ENCODE measurements at places on chromosomes 2 and 18.

- DNase-seq = no peak
These were observed 48.5 kb upstream of the DOCK10 start for GRCh38 chr2:225090746-225091145.

GRCh38 chr2:194486326-194486725 lies 1170.7 kb upstream of the SLC39A10 start:
- DNase-seq = no peak

GRCh38 chr18:79817607-79817998 lies 19.9 kb downstream of the KCNG2 start:
- DNase-seq = no peak

DNA sequence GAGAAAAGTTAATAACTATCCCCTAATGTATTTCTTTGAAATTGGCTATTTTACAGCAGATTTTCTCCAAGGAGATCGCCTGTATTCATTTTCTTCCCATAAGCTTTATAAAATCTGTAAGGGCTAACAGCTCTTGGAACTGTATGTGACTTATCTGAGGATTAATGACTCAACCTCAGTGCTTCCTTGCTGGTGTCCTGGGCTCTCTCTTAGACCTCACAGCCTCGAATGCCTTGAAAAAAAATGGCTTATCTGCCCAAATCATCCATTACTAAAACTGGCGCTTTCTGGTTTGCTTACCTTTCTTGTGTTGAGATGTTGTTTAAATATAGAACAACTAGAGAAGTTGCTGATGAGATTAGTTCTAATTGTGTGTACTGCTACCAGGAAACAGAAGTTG lies 713.6 kb downstream of the SLC4A3 start:
- DNase-seq = no peak

DNA sequence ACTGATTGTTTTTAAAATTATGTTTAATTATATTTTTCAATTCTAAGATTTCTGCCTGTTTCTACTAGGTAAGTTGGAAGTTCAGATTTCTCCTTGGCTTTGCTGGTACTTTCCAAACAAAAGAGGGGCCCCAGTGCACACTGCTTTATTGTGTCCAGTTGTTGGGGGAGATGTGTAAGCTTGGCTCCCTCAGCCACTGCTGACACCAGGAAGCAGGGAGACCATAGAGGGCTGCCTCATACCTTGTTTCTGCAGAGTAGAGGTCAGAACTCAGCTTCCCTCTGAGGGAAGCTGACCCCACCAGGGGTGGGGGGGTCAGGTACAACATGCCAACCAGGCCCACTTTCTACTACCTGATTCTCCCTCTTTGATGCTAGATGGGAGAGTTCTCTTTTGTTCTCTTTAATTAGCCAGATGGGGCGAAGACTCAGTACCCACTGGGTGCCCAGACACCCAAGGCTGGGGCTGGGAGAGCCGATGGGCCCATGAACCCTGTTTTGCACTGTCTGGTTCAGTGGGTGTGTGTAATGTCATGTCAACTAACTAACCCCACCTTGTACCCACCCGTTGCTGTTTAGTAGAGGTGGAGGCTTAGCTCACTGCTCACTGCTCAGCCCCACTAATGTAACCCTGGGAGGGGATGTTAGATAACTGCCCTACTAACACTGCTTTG lies 14.7 kb downstream of the BCL2L11 start:
- DNase-seq = no peak

DNA sequence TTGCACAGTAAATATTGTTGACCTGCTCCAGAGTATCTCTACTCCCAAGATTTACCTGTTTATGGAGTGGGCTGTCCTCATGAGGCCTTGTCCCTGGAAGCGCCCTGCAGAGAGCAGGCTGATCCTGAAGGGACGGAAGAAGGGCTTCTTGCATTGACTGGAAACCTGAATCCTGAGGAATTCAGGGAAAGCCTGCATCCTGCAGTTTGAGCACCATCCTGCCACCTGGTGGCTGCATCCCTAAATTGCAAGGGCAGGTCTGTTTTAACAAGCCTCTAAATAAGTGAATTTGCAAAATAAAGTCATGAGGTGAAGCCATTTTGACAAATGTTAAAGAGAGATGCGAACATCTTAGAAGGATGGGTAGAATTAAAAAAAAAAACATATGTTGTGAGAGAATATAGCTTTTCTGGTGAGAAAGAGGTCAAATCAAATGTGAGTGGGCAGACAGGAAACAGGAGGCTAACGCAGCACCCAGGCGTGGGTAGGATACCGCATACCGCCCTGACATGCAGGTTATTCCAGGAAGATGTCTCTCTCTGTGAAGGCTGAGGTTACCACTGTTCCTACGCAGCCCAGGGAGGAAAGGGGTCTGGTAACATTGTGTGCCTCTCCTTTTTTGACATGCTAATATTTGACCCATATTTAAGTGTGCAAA lies 754.9 kb downstream of the RNF144A start:
- peak; percentile 9 for DNase-seq

DNA sequence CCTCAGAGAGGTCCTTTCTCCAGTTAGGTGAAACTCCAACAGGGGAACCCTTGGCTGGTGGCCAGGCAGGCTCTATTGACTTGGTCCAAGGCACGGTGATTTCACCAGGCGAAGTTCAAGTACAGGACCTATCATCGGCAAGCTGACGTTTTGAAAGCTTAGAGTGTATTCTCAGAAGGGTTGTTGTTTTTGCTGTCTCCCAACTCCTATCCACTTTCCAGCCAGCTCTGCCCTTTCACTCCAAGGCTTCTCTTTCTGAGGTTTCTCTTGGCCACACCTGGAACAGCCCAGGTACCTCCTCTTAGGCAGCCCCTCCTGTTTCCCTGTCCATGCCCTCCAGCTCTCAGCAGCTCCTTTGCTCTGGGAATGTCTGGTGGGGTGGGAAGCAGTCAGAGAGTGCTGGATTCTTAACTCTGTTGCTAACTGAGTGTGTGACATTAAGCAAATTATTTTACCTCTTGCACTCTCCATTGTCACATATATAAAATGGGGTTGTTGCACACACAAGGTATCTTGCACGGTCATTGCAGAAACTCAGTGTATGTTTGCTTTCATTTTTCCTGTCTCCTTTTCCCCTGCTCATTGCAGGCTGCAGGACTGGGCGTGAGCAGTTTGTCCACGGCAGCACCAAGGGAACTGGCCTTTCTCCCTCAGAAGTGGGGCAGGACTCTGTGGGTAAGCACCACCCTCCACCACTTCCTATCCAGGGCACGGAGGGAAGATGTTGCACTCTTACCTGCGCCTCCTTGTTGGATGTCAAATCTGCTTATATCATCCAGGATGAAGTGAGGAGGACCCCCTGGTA lies 30.2 kb downstream of the CAPN13 start:
- DNase-seq = no peak

DNA sequence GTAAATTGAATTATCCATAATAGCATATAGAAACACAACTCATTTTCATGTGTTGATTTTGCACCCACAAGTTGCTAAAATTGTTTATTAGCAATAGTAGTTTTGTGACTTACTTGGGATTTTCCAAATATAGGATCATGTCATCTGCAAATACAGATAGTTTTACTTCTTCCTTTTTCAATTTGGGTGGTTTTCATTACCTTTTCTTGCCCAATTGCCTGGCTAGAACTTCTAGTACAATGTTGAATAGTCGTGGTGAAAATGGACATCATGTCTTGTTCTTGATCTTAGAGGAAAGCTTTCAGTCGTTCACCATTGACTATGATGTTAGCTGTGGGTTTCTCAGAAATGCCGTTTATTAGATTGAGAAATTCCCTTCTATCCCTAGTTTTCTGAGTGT lies 60.2 kb upstream of the TCF7L1 start:
- DNase-seq = no peak

GRCh38 chr2:11405599-11406266 lies 60.2 kb downstream of the E2F6 start:
- DNase-seq = no peak

DNA sequence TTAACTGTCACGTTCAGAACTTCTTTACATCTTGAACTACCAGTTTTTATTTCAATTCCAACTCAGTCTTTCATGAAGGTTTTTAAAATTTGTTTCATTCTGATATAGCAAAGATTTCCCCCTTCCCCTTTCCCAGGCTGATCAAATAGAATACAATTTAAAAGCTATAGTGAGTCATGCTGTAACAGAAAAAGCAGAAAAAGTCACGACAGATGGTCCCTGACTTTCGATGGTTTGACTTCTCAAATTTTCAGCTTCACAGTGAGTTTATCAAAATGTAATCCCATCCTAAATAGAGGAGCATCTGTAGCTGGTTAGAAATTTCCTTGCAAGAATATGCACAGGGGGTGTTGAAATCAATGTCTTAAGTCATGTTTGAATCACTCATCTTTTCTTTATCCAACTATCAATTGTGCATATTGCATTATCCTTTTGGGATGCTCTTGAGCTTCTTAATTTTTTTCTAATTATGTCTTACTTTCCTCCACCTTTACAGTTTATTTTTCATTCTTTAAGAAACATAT lies 500.3 kb downstream of the LRP1B start:
- no peak for DNase-seq

DNA sequence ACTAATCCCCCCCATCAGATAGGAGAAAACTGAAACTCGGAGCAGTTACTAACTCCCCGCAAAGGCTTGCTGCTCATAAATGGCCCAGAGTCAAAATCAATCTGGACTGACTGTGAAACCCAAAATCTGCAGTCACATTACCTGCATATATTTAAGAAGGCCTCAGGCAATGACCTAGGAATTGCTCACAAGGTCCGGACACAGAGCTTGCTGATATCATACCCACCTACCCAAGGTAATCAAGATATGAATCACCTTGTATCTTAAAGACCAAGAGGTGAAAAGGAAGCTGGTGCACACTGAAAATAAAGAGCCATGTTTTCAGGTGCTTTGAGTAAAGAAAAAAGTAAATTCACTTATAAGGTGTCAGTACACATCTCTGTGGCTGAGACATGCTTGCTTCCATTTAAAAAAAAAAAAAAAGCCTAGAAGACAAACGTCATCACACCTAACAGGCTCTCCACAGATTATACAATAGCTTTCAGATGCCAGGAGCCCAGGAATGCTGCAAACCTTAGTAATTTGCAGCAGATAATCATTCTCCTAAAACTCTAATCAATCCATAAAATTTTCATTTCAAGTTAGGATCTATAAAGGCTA lies 195.4 kb downstream of the ZEB2 start:
- DNase-seq = no peak

- no peak for DNase-seq
These were observed 597.1 kb upstream of the ACVR2A start for GRCh38 chr2:147247749-147248148.

DNA sequence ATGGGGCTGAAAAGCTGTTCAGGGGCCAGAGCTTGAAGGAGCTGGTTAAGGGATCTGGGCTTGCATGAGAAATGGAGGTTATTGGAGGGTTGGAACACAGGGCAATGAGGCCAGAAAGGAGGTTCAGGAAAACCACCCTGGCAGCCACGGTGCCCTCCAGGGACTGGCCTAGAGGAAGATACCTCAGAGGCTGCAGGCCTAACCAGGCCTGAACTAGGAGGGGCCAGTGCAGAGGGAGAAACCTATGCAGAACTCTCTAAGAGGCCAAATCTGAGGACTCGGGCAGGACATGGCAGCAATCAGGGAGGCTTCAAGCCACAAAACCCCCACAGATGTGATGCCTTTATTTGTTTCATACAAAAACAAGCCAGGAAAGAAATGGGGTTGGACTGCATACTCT lies 66.8 kb downstream of the BIN1 start:
- no peak for DNase-seq

DNA sequence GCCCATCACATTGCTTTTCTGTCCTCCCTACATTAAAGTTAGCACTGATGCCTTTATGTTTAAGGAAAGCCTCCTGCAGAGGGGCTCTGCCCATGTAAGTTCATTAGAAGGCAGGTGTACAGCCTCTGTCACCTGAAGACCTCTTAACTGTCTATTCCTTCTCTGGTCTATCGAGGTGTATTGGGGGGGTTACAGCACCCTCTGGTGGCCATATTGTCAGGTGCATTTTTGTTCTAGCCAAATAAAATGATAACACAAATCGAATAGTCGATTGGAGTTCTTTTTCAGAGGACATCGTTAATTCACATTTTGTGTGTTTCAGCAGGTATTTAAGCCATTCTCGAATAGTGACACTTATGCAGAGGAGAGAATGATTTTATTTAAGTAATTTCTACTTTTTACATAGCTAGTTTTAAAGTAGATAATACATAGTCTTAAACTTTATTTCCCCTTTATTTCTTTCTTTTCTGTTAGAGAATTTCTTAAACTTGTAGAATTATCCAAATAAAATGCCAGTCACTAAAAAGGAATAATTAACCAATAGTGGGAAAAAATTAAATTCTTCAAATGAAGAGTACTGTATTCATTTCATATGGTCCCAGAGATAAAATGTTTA lies 136.8 kb downstream of the NEDD4L start:
- peak; percentile 54 for DNase-seq

DNA sequence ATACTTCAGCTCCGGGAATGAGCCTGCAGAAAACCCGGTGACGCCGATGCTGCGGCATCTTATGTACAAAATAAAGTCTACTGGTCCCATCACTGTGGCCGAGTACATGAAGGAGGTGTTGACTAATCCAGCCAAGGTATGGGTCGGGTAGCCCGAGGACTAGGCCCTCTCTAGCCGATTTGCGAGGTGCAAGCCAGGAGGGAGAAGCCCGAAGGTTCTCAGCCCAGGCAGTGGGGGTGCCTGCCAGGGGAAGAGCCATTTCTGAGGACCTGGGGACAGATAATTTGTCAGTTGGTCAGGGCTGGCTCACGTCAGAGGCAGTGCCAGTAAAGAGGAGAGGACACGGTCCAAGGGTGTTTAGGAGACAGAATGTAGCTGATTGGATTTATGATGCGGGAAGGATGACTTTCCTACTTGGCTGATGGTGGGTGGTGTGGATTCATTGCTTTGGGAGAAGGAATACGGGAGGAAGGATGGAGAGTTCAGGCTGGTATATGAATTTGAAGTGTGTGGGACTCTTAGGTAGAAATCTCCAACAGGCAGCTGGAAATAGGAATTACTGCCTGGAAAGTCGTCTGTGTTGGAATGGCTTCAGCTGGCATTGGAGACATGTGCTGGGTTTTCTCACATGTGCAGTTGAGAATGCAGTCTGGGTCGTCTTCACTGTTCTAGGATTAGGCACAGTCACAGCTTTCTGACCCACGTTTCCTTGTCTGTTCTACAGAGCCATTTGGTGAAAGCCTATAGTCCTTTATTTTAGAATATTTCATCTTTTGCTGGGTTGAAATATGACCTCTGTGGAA lies 874 bp downstream of the NDUFAF7 start:
- peak; percentile 24 for DNase-seq

GRCh38 chr18:56481751-56482150 lies 156.6 kb downstream of the TXNL1 start:
- no peak for DNase-seq

GRCh38 chr2:162917626-162918025 lies 79.1 kb upstream of the KCNH7 start:
- no peak for DNase-seq

DNA sequence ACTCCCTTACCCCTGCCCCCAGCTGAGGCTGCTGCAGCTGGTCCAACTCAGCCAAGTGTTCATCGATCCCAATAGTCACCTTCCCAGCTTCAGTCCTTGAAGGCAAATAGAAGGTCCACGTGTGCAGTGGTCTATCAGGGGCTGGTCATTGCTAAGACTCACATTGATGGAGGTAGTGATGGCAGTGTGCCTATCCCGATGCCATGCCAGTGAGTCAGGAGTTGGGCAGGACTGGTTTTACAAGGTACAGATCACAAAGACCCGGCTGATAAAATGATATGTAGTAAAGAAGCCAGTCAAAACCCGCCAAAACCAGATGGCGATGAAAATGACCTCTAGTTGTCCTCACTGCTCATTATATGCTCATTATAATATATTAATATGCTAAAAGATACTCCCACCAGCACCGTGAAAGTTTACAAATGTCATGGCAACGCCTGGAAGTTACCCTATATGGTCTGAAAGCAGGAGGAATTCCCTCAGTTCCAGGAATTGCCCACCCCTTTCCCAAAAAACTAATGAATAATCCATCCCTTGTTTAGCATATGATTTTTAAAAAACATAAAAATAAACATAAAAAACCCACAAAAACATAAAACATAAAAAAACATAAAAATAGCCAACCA lies 2.9 kb upstream of the C2orf80 start:
- no peak for DNase-seq
